ENCODE measurements at places on chromosomes 13 and 19. TPM values are rescaled to one million over a fixed set of nuclear protein-coding genes. Genes with fewer than 3 reads are reported as not detected.

Gene FCHO1
- total RNA-seq: 15.5 TPM

Gene NAPA
- total RNA-seq: 30.2 TPM

Gene PRSS57
- not detected for total RNA-seq

Gene SLC10A2
- total RNA-seq: not detected

DNA sequence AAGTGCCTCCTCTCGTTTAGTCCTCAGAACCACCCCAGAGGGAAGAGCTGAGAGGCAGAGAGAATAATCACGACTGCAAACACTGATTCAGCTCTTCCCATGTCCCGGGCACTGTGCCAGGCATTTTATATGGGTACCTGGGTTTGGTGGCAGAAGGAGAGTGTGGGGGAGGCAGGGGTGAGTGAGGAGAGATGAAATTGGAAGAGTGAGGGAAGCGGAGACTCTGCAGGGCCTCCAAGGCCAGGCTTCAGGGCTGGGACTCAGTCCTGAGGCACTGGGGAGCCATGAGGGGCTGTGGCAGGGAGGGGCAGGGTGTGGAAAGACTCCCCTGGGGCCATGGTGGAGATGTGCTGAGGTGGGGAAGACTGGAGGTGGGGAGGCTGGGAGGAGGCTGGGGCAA is 8.7 kb downstream of the SYNGR4 start:
- DNase-seq: no peak

- peak; percentile 8 for DNase-seq
These were observed 135.1 kb upstream of the FRY start for GRCh38 chr13:31896427-31896826.

DNA sequence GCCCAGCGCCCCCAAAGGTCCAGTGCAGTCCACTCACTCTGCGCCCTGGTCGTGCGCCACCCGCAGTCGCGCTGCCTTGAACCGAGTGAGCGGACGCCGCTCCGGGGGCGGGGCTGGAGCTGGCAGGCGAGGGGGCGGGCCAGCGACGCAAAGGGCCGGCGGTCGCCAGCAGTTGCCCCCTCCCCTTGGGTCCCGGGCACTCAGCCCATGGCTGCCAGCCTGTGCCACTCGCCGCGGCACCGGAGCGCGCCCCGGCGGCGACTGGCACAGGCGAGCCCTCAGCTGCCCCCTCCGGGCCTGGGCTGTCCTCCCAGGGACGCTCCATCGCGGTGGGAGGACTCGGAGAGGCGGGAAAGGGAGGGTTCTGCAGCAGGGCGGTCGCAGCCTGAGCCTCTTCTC is at the start of gene S1PR5:
S1PR5 (minus strand) TSS at position 87 of the 399 bp plus-strand sequence. CDS start 2,436 bp downstream, outside the sequence.
- peak; percentile 54 for DNase-seq

DNA sequence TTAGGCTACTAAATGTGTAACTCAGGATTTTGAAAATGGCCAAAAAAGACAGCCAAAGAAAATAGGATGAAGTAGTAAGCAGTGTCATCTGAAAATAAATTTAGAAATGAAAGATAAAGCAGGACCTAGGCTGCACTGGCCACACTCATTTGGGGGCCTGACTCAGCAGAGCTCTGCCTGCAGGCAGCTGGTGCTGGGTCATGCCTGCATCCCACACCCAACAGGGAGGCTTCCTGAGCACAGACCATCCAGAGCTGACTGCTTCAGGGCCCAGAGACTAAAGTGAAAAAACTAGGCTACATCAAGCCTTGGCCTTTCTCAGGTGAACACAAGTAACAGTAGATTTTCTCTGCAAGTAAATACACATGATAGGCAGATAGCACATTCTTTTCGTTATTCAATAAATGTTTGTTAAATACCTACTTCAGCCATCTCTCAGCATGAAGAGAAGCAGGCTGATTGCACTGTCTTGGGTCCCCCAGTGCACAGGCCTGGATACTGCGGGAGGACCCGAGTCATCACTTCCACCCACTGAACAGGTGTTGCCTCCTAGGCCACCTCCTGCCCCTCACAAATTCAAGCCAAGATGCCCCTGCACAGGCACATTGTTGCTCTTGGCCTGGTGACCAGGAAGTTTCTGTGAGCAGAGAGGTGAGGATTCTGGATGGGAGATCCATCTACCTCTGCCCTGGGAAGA is 284.0 kb downstream of the OXGR1 start:
- DNase-seq: peak; percentile 11
